GM06990 (cell line): ENCODE measurements at places on chromosomes 2 and 18.

- DNase-seq = no peak
Observed at GRCh38 chr2:46347648-46348280, 50.6 kb downstream of the EPAS1 start.

- no peak for DNase-seq
Observed at GRCh38 chr2:23404426-23404825, 19.4 kb downstream of the KLHL29 start.

DNA sequence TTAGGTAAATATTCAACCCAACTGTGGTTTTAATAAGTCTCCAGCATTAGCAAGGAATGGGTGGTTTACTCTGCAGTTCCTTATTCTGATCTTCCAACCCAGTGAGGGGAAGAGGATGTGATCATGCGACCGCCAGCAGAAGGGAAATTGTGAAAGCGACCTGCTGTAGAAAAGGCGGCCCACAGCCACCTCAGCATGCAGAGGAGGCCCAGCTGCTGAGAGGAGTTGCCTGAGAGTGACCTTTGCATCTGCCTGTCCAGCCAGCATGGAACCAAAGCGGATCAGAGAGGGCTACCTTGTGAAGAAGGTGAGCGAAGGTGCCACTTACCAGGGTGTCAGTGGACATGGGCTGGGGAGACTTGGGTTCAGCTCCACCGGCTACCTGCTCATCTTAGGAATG, at the start of gene PLEK:
TSS of gene PLEK (plus strand) at position 196 of the 400 bp plus-strand sequence. CDS start at position 266, 70 bp downstream.
- DNase-seq = peak; percentile 73

- DNase-seq = no peak
Observed at GRCh38 chr2:237278568-237278967, 135.4 kb downstream of the COL6A3 start.

GRCh38 chr2:168884975-168885374, 5.3 kb downstream of the SPC25 start:
- no peak for DNase-seq

DNA sequence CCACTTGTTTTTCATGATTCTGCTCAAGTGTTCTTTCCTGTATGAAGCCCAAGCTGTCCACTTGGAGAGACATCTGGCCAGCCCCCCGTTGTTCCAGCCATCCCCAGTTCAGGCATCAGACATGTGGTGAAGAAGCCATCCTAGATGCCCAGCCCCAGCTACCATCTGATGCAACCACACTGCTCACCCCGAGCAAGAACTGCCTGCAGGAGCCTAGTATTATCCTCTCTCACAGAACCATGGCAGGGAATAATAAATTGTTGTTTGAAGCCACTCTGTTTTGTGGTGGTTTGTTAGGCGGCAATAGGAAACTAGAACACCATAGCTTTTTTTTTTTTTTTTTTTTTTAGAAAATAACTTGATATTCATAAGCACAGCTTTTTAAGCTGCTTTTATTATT, 19.5 kb upstream of the DARS1 start:
- DNase-seq = no peak

DNA sequence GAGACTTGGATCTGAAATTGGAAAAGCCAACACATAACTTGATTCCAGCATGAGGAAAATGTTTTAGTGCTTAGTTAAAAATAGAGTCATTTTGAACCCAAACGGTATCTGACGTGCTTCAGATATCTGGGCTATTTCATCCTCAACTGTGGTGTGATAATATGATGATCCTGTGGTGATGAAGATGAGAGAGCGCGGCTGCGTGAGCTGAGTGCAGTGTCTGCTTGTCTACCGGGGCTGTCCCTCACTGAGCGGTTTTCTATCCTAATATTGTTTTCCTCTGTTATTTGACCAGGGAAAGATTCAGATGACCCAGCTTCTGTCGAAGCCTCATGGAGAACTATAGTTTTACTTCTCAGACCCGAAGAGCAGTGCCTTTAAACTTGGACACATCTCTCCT, 5.8 kb downstream of the TWIST2 start:
- DNase-seq = no peak

- no peak for DNase-seq
Observed at GRCh38 chr2:234635284-234635683, 138.4 kb upstream of the ARL4C start.

- no peak for DNase-seq
Observed at GRCh38 chr2:231308219-231308618, 87.3 kb upstream of the B3GNT7 start.

DNA sequence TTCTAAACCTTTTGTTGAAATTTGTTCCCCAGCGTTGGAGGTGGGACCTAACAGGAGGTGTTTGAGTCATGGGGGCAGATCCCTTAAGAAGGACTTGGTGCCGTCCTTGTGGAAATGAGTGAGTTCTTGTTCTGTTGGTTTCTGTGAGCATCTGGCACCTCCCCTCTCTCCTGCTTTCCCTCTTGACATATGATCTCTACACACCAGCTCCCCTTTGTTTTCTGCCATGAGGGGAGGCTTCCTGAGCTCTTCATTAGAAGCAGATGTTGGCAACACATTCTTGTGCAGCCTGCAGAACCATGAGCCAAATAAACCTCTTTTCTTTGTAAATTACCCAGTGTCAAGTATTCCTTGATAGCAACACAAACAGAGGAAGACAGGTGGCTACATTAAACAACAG, 23.8 kb downstream of the NABP1 start:
- DNase-seq = no peak

- DNase-seq = no peak
Observed at GRCh38 chr18:10912790-10913545, 236.4 kb downstream of the PIEZO2 start.

DNA sequence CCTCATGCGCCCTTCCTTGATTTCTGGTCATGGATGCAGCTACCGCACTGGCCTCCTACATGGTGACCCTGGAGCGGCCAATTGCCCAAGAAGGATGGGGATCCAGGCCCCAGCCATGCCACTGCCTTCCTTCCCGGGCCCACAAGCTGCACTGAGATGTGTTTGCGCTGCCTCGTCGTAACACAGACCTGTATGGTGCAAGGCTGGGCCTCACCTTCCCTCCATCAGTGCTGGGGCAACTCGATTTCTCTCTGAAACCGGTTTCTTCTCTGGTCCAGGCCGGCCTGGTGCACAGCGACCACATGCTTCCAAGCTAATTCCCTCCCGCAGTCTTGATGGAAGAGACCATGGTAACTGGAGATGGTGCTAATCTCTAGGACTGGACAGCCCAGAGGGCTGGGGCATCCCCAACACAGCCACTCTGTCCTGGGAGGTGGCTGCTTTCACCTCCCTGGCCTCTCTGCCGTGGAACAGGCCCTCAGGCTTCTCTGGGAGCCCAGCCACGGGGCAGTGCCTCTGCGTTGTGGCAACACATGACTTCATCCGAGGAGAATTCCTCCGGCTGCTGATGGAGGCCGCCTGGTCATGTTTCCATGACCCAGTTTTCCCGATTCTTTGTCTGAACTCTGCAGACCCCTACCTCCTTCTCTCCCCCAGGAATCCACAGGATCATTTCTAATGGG, 184.2 kb downstream of the GLI2 start:
- no peak for DNase-seq

GRCh38 chr2:54013996-54014395, 43.2 kb upstream of the PSME4 start:
- no peak for DNase-seq

DNA sequence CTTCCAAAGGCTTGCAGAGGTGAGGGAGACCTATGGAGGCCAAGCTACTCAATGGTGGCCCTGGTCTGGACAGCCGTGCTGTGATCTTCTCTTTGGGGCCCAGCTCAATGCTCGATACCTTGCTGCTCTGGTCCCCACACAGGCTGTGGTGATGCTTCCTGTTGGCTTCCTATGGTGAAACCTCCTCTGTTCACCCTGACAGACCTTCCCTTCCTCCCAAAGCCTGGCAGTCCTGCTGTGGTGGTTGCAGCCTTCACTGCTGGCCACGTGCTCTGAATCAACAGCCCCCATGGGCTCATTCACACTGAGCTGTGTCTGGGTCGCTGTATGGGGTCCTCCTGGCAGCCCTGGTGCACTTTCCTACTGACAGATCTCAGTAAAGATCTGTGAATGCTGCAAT, 31.0 kb upstream of the GALR1 start:
- DNase-seq = no peak

DNA sequence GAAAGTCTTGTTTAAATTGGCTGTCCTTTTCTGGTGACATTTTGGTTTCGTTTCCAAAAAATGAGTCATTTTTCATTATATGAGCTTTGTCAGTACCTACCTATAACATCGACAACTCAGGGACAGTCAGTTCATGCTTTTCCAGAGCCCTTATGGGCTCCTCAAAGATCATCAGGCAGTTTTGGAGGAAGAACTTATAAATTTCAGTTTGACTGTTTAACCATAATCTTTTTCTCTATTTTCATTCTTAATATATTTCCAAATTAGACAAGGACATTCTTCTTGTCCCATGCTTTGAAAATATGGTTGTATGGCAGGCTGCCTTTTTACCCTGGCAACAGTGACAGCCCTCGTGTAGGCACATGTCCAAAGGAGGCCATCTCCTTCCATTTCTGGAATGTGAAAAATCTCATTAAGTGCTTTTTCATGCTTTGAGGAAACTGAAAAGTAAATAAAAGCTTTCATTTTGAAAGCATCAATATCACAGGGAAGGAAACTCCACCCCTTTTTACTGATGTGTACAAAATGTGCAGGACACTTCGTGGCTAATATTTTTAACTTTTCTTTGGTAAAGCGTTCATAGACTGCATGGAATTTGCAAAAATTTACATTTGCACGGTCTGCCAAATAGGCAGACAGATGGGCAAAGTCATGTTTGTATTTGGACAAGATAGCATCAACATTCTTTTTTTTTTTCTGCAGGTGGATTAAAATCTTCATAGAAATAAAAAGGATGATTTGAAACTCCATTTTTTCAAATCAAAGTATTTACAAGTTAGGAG, 7.2 kb upstream of the PROC start:
- no peak for DNase-seq

GRCh38 chr18:25832001-25832604, 258.3 kb downstream of the SS18 start:
- DNase-seq = no peak

DNA sequence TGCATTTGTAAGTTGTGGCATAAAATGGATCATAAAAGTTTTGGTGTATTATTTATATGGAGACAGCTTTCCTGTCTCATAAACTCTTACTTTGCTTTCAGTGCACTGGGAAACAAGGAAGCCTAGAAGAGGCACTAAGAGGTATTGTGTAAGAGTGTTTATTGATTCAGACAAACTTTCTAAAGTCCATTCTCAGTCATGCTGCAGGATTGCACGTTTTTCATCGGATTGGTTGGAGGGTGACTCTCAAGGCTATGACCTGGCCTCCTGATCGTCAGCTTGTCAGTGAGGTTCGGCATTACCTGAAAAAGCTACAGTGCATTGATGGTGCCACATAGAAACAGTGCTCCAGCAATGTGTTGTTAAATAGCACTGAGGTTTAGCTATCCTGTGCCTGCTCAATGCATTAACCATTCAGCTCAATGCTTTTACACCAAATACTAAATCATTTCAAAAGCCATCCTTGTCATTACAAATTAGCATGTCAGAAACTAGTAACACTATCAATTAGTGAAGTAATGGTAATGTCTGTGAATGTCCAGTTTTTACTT, 545.5 kb downstream of the CBLN2 start:
- DNase-seq = no peak

DNA sequence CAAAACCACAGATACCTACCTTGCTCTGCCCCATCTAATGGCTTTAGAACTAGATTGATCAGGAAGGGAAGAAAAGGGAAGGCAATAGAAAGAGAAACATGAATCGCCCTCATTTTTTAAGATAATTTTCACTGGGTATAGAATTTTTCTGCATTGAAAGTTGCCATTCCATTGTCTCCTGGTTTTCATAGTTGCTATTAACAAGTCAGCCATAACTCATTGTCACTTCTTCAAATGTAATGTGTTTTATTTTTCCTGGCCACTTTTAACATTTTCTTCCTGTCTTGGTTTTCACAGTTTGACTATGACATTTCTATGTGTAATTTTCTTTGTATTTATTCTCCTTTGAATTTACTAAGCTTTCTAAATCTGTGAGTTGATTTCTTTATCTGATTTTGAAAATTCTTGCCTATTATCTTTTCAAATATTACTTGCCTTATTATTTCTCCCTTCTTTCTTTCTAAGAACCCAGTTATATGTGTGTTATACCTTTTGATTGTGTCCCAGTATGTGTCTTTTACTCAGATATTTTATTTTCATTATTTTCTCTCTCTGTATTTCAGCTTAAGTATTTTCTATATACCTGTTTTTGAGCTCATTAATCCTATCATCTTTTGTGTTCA, 85.5 kb upstream of the GLI2 start:
- no peak for DNase-seq

DNA sequence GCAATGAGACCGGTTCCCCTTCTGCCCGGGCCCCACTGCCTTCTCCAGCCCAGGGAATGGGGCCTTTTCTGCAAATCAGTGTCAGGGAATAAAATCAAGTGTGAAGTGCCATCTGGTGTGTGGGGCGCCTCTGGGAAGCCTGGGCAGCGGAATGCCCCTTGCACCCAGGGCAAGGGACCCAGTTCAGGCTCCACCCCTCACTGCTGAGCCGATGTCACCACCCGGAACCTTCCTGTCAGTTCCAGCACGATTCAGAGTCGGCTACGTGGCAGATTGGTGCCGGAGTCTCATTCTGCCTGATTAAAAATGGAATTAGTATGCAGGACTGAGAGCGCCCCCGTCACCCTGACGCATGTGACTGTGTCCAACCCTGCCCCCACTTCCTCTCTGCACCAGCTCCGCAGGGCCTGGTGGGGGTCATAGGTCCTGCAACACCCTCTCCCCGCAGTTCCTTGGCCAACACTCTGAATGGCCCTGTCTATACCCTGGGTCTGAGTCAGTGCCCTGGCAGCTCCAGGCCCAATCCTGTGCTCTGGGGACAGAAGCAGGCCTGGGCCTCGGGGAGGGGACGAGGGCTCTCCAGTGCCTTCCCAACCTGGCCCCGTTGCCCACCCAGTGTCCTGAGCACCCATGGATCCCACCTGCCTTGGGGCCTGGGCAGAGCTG, 8.2 kb upstream of the ALPI start:
- DNase-seq = no peak

DNA sequence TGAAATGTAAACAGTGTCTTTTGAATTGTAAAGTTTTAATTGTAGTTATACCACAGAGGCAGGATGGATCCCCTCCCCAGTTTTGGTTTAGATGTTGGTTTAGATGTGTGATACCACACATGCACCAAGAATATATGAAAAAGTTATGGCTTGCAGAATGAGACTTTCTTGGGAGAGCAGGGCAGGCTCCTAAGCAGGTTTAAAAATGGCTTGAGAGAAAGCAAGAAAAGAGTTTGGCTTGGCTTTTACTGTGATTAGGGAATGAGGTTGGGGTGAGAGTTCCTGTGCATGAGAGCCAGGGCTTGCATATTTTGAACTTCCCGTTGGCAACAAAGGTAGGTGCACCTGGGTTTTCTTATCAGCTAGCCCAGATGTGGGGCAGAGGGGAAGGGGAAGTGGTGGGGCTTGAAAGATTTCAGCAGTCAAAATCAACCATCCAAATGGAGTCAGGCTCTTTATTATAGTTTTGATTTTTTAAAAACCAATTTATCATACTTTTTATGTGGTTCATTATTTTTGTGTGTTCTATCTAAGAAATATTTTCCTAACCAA, 246.9 kb downstream of the MTX2 start:
- no peak for DNase-seq

- DNase-seq = no peak
Observed at GRCh38 chr2:152518034-152518433, 183.1 kb downstream of the FMNL2 start.
